ENCODE measurements at places on chromosomes 12 and 14.
A peak's percentile ranks its signal among the peaks of the same experiment; 100 is the strongest.

DNA sequence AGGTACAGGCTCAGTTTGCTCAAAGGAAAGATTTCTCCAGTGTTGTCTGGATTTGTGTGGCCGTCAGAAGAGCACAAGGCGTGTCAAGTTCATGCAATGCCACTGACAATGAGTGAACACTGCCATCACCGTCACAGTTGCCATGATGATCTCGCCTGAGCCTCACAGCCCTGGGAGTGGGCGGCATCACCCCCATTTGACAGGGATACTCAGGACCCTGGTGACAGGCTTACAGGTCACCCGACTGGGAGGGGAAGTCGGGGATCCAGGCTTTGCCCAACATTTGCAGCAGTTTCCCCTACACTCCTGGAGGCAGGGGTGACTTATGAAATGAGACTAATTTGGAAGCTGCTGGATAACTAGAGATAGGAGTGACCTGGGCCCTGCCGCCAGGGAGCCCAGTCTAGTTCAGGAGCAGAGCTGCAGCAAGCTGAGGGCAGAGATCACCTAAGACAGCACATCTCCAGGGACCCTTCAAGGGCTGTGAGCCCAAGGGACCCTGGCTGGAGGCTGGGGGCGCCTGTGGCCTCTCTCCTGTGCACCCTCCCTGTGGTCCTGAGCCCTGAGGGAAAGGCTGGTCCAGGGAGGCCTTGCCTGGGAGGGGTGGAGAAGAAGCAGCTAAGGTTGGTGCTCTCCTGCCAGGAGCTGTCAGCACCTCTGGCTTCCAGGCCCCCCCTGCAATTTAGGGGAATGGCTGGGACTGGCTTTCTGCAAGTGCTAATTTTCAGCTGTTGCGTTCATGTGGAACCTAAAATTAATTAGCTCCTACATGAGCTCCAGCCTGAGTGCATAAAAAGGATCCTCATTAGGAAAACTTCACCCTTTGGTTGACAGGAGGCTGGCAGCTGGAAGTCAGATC is 32.4 kb upstream of the BEGAIN start:
- DNase-seq, result no peak

DNA sequence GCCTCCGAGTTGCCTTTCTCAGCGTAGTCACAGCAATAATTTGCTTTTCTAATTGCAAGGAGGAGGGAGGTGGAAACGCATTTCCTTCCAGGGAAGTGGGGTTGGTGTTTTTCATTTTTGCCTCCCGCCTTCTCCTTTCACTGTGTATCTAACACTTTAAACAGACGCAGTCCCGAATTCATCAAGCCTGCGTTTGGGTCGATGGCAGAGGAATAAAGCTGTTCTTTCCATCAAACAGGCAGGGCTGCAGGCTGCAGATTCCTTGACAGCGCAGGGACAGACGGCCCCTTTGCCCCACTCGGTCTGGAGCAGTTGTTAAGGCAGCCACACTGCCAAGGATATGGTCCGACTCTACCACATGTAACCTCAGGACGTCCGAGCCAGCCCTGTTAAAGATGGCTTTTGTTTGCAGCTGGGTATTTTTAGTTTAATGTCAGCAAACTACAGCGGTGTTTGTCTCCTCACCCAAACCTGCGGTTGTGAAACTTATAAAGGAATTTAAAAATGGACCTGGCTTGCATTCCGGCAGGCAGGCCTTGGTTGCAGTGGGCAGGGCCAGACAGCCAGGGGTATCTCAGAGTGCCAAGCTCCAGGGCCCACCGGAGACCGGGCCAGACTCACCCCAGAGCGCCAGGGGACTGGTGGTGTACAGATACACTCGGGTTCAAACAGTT is 2.1 kb downstream of the CHST11 start:
- DNase-seq, result no peak

- DNase-seq, result no peak
These were observed 134.5 kb upstream of the C14orf180 start for GRCh38 chr14:104445086-104445485.

DNA sequence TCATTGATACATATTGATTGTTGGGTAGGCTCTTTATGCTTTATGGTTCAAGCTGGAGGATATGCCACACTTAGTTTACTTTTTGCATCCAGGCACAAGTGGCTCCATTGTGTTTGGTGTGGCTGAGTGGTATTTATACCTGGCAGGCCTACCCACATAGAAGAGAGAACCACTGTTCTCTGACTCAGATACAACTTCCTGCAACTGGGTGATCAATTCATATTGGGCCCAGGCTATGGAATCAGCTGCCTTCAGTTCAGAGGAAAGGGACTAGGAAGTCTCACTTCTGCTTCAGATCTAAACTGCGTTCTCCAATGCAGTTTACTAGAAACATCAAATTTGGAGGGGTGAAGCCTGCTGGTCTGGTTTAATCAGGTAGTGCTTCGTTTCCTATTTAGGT is 49.8 kb upstream of the LRRK2 start:
- DNase-seq, result no peak

GRCh38 chr14:68630081-68630571 is 162.7 kb downstream of the ZFP36L1 start:
- DNase-seq, result no peak

- no peak for DNase-seq
These were observed 47.5 kb upstream of the DDX11 start for GRCh38 chr12:31026202-31026601.

DNA sequence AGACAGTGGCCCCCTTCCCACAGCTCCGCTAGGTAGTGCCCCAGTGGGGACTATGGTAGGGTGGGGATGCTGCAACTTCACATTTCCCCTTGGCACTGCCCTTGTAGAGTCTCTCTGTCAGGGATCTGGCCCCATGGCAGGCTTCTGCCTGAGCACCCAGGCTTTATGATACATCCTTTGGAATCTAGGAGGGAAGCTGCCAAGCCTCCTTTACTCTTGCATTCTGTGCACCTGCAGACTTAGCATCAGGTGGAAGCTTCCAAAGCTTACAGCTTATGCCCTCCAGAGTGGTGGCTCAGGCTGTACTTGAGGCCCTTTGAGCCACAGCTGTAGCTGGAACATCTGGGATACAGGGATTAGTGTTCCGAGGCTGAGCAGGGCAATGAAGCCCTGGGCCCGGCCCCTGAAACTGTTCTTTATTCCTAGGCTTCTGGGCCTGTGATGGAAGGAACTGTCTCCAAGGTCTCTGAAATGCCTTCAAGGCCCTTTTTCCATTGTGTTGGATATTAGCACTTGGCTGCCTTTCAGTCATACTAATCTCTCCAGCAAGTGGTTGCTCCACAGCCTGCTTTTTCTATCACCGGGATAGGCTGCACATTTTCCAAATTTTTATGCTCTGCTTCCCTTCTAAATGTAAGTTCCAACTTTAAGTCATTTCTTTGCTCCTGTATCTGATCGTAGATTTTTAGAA is 22.2 kb upstream of the OR6J1 start:
- no peak for DNase-seq

GRCh38 chr12:53325511-53326061 is 4.2 kb upstream of the AAAS start:
- DNase-seq, result peak; percentile 34

DNA sequence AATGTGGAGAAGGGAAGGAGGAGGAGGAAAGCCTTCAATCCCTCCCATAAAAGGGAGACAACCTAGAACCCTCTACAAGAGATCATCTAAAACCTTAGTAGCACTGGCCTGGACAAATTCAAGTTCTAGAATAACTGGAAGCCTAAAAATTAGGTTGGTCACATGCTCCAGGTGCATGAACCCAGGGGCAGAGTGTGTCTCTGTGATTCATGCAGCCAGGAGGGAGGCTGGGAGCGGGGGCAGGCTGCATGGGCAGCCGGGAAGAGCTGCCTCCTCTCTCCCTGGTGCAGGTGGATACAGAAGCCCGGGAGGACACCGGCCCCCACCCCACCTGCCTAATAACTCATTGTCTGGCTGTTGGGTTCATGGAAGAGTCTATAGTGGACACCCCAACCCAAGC is 38.6 kb downstream of the CCDC85C start:
- DNase-seq, result no peak

DNA sequence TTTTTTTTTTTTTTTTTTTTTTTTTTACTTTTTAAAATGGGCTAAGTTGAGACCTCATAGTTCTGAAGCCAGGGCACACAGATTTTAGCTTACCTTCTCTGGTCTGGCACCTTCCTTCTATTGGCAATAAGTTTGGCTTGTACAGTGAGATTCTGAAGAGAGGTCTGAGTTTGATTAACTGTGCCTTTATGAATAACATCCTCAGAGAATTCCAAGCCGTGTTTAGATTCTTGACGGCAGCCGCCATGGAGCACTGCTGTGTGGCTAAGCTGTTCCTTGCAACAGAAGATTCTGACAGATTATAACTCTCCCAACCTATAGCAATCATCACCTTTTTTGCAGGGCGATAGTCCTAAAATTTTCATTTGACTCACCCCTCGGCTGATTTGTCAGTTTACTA is 354.9 kb upstream of the FAR2 start:
- no peak for DNase-seq

DNA sequence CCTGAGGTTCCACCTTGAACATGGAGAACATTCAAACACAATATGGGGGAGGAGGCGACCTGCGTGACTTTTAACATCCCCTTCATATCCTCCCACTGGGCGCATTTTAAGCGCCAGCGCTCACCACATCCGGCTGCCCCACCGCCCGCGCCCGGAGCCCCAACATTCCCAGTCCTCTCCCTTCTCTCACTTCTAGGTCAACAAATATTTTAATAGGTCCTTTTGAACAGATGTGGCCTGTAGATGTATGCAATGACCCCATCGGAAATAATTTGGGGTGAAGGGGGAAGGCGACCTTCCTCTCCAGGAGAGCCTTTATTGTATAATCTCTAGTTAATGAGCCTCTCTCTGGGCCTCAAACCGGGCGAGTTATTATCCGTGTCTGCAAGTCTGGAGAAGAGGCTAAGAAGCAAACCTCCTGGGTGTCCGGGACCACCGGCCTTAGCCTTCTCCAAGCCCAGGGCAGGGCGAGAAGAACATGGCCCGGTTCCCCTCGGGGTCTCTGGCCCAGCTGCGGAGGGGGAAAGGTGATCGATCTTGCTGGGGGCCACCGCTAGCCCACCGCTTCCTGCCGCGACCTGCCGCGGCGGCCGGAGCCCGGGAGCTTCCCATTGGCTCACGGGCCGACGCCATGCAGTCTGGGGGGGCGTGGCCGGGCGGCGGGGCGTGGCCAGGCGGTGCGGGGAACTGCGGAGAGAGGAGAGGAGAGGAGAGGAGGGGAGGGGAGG is 83.2 kb upstream of the HMGA2 start:
- peak; percentile 77 for DNase-seq

DNA sequence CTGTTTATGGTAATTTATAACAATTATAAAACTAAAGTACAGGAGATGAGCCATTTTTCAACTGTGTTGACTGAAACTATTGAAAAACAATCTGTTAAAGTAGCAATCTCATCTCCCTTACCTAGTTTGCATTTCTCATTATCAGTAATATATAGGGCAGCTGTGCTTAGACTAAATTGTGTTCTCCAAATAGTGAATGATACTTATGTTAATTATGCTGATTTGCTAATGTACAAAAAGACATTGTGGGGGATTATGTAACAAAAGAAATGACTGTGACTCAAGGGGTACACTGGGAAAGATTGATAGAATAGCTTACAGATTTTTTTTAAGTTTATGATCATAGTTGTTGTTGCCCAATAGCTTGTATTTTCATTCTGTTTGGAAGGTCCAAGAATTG is 207.7 kb downstream of the FUT8 start:
- DNase-seq, result no peak

GRCh38 chr14:100190126-100190525 is 30.7 kb upstream of the DEGS2 start:
- DNase-seq, result no peak

GRCh38 chr12:70154960-70155589 is 88.2 kb upstream of the CNOT2 start:
- DNase-seq, result no peak

DNA sequence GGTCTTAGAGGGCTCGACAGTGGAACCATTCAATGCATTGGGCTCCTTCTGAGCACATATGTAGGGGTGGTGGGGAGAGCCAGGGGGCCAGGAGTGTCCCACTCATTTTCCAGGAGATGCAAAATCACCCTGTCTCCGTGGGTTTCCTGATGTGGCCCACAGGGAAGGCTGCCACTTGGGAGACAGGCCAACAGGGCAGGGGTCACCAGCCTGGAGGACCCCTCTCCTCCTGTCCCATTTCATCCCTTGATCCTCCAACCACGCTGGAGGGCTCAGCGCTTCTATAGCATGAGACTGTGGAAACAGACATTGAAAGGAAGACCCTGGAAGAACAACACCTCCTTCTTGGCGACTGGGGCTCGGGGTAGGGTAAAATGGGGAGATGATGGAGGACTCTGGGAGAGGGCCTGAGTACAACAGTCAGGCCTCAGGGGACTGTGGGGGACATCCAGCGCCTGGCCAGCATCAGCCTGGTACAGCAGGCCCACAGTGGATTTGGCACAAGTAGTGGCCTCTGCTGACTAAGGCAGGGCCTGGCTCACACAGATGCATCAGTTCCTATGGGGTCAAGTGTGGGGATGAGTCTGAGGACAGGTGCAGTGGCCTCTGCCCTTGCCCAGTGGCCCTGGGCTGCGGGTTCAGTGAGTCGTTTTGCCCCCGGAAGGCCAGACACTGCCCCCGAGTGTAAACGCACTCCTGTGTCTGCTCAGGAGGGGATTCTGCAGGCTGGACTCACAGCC is 68.0 kb downstream of the PRIMA1 start:
- no peak for DNase-seq

DNA sequence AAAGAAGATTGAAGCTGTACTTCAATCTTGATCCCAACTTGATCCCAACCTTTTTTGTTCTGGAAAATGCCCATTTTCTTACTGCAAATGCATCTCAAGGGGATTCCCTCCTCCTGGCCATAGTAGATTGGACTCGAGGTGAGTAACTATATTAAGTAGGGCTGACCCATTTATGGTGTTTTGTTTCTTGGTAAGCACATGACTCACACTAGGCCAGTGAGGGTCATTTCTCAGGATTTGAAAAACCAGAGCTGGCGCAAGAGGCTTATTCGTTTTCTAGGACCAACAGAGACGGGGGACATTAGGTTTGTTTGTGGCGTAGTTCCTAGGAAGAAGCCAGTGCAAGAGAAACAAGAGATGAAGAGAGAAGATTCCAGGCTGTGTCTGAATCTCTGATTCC is 51.4 kb downstream of the MRPL42 start:
- DNase-seq, result no peak

GRCh38 chr14:105855246-105855892 is 329.0 kb downstream of the TMEM121 start:
- DNase-seq, result peak; percentile 2

- DNase-seq, result no peak
These were observed 201.6 kb downstream of the ATP23 start for GRCh38 chr12:58142991-58143390.

DNA sequence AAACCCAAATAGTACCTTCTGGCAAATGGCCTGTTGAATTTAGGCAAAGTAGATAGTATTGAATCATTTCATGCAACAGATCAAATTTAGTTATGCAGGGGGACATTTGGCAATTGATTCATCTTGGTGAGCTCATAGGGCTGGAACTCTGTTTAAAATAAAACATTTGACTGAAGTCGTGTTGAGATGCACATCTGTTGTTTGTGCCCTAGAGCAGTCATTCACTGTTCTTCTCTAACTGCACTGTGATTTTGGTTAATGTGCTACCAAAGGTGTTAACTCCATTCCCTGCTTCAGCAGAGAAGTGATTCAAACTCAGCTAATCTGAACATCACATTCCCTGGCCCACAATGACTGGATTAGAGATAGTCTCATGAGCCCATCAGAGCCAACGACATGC is 44.0 kb upstream of the CSRP2 start:
- no peak for DNase-seq

- DNase-seq, result no peak
These were observed 20.1 kb downstream of the SERPINA3 start for GRCh38 chr14:94632305-94632590.

Data from body of pancreas (tissue), 4 donors.